ENCODE measurements at places on chromosomes 1 and 21.

DNA sequence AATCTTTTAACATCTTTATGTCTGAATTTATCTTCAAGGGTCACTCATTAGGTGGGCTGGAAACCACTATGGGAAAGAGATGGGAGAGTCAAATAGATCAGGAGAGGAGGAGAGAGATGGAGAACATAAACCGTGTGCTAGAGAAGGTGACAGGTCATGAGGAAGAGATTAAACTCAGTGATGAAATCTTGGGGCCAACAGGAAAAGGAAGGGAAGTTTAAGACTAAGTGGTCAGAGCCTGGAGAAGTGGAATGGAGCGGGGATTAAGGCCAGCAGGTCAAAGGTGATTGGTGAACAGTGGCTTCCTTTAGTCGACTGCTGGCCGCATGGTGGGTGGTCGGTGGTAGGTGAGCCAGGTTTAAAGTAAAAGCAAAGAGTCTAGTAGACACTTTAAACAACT is 169.3 kb upstream of the IVNS1ABP start:
- DNase-seq: no peak

- DNase-seq: no peak
These were observed 678.0 kb upstream of the USP24 start for GRCh38 chr1:55893155-55893554.

GRCh38 chr1:241310451-241310850 is 46.6 kb downstream of the RGS7 start:
- DNase-seq: no peak

GRCh38 chr1:30750731-30751291 is 6.8 kb downstream of the LAPTM5 start:
- no peak for DNase-seq

DNA sequence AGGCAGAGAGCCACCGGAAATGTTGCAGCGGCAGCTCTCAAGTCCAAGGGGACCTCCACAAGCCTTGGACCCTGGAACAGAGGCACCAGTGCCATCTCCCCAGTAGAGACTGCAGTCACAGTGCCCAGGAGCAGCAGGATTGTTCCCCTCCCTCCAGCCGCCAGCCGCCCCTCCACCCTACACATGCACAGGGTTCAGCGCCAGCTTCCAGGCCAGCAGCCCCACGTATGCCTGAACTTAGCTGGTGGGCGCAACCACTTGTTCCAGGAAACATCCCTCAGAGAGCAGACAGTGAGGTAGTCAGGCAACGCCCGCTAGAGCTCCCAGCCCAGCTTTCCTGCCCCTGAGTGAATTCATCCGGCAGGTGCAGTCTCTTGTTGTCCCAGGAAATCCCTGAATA is 1098.1 kb upstream of the NCAM2 start:
- DNase-seq: no peak

DNA sequence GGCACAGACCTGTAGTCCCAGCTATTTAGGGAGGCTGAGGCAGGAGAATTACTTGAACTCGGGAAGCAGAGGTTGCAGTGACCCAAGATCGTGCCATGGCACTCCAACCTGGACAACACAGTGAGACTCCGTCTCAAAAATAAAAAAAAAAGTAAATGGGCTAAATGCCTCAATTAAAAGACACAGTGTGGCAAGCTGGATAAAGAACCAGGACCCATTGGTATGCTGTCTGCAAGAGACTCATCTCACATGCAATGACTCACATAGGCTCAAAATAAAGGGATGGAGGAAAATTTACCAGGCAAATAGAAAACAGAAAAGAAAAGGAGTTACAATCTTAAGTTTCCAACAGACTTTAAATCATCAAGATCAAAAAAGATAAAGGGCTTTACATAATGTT is 40.3 kb downstream of the ACBD6 start:
- DNase-seq: no peak

DNA sequence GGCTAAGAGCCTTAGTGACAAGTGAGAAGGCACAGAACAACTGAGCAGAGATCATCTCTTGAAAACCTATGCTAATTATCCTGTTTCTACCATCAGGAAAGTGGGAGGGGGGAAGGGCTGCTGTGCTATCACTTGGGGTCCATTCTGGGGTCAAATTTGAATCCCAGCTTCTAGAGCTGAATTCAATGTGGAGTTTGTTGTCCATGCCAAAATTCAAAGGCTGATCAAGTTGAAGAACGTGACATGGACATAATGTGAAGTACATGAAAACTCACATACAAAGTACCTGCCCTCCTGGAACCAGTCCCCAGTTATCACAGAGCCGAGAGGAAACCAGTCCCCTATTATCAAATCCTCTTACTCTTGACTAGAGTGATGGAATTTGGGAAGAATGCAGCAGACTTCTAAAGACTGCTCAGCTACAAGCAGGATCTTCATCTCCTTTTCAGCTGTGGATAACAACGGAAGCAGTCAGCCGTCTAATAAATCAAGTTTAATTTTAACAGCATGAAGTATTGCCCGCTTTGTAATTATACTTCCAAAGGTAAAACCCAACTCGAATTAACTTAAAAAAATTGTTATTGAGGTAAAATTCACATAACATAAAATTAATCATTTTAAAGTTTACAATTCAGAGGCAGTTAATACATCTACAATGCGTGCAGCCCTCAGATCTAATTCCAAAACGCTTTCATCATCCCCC is 78.3 kb downstream of the SLC45A1 start:
- no peak for DNase-seq

DNA sequence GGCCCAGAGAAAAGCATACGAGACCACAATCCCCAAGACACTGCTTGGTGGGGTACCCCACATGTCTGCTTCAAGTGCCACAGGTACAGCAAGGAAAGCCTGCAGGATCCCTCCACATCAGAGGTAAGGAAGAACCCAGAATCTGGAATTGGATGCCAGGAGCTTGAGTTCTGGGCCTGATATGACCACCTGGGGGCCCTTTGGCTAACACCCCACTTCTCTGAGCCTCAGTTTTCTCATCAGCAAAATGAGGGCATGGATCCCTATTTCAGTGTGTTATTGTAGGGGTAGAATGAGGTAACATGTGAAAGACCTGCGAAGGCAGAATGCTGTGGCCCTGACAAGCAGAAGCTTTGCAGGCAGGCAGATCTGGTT is 24.5 kb downstream of the NAV1 start:
- DNase-seq: no peak

GRCh38 chr1:187928696-187929095 is 1099.9 kb downstream of the PLA2G4A start:
- DNase-seq: no peak

GRCh38 chr1:193558491-193559028 is 372.1 kb upstream of the B3GALT2 start:
- no peak for DNase-seq

DNA sequence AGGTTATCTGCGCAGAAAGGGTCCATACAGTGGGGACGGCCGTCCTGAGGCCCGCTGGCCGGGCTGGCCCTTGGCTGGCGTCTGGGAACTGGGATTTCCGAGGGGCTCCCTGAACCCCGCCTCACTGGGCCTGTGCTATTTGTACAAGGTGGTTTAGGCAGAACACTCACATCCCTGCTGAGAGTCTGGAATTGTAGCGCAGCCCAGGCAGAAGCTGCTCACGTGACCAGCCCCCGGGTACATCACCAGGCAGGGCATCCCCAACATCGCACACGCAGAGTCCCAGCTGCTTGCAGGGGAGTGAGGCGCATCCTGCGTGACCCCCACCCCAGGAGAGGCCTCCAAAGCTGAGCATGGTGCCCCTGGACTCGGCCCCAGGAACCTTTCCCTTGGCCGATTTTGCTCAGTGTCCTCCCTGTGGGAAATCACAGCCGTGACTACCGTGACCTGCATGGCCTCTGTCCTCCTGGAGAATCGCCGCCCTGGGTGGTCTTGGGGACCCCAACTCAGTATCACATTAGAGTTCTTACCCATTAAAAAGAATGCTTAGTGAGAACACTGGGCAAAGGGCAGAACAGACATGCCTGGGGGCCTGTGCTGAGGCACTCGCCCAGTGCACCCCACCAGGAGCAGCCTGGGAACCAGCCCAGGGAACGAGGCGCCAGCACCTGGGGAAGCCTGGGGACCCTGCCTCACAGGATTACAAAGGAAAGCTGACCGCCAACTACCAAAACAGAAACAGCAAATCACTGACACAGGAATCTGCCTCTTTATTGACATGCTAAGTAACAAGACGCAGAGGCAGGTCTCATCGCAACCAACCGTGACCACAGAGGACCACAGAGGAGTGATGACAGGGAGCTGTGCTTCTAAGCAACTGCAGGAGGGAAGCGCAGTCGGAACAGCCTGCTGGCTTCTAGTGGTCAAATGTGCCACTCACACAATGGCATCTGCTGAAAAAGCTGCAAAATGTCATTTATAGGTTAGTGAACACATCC is 33.5 kb downstream of the UBE2G2 start:
- DNase-seq: no peak

- no peak for DNase-seq
These were observed 106.8 kb downstream of the ESRRG start for GRCh38 chr1:216616425-216616824.

DNA sequence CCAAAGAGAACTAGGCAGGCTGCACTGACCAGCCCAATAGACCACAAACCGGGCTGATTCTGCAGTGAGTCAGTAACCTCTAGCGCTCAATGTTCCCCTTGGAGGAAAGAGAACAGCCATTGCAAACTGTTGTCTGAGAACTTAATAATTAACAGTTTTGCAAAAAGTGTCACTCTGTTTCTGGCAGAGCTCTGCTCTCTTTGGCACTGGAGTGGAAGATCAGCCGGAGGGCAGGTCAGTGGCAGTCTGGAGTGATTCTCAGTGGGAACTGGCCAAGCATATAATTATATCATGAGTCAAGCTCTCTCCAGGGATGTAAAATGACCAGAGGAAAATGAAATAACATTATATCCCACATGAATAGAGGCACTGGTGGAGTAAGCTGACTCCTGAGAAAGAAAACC is 238.3 kb downstream of the HLX start:
- DNase-seq: no peak

- DNase-seq: no peak
These were observed 239.6 kb upstream of the DUSP10 start for GRCh38 chr1:221981461-221981860.

DNA sequence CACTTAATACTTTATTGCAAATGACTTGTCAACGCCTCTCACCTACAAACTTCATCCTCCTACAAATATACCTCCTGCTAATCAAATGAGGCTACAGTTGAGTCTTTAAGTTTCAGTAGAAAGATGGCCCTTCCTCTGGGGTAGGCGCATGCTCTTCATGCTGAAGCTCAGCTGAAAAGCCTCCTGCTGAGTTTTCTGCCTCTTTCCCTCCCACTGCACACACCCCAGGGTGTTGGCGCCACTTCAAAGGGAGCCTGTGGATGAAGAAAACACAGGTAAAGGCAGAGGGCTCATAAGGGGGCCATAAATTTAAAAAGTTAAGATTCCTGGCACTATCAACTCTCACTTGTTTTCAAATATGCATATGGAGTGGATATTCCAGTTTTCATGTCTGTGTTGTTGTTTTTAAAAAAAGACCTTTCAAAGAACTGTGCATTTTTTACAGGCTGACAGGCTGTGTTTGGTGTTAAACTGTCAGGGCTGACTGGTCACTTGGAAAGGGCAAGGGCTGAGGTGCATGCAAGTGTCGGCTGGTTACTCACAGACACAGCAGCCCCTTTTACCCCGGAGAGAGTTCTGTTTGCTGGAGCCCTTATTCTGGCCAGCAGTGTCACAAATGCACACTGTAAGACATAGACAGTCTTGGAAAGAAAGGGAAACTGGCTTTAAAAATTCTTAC is 42.9 kb upstream of the LGALS8 start:
- DNase-seq: no peak

DNA sequence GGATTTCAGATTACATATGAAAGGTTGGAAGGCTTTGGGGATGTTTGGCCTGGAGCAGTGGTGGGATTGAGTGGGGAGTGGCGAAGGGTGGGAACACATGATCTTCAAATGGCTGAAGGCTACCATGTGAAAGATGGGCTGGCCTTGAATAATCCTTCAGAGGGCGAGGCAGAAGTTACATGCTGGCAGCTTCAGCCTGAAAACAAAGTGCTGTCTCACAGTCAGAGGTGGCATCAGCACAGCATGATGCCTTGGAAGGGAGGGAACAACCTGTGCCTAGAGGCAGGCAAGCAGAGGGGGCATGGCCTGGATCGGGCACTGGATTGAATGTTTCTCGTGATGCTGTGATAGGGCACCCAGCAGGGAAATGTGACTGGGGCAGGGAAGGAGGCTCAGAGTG is 130.8 kb downstream of the BEND5 start:
- DNase-seq: no peak

GRCh38 chr1:8701794-8702471 is 115.5 kb downstream of the RERE start:
- no peak for DNase-seq

GRCh38 chr1:68623700-68624099 is 126.8 kb upstream of the DEPDC1 start:
- DNase-seq: no peak

- no peak for DNase-seq
These were observed 8.0 kb downstream of the NR5A2 start for GRCh38 chr1:200035397-200035955.

- no peak for DNase-seq
These were observed 7.7 kb upstream of the CLCA1 start for GRCh38 chr1:86460998-86461397.

DNA sequence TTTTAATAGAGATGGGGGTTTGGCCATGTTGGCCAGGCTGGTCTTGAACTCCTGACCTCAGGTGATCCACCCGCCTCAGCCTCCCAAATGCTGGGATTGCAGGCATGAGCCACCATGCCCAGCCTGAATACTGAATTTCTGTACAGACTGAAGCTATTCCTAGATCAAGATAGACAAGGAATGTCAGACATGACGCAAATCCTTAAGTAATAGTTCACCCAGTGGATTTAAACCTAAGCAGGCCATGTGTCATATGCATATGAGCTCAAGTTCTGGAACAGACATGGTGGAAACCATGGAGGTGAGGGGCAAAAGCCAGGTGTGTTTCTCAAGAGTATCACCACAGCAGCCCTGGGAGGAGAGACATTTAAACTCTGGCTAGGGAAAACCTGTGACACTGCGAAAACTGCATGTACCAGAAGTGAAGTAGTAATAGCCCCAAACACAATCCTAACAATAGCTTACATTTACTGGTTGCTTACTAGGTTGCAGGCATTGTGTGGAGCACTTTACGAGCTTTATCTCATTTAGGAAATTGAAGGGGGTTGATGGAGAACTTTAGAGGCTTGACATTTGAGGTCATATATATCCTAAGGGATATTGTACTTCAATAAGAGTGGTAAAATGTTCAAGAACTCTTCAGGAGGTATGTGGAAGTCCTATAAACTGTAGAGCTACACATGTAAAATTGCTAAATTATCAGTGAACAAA is 31.7 kb upstream of the MAN1A2 start:
- DNase-seq: no peak

DNA sequence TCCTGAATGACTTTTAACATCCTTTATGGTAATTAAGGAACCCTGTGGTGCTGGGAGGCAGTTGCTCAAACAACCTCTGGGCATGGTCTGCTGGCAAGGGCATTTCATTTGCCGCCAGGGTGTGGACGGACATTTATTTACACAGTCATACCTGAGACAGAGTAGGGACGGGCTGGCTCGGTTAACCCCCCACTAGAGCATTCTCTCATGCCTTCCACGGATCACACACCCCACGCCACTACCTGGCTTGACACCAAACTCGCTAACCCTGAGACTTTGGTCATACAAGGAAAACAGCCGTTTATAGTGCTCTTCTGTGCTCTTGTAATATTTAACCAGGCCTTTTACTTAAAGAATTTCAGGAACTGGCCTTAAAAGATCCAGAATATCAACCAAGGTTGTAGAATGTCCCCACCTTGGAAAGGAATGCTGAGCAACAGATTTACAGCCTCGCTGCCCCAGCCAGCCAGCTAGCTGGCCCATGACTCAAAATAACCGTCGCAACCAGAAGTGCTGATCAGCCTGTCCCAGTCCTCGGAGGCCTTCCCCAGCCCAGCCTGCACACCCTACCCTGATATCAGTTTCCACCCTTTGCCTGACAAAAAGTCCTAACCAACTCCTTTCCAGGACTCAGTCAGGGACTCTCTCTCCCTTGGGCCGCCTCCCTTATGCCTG is 6.5 kb upstream of the PDXK start:
- DNase-seq: no peak

Data from stimulated activated CD4-positive, alpha-beta T cell treated with anti-CD3 and anti-CD28 coated beads, Interleukin-15, amount 100 ng/mL, for 48 hours (primary cell).